ENCODE measurements at places on chromosomes 6 and 20. TPM values are rescaled to one million over a fixed set of nuclear protein-coding genes. Genes with fewer than 3 reads are reported as not detected.

GRCh38 chr6:106563614-106564013 lies 65.7 kb downstream of the RTN4IP1 start:
- no peak for DNase-seq

GRCh38 chr6:116982401-116982800 lies 105.4 kb downstream of the RFX6 start:
- no peak for DNase-seq

The SALL4 gene
- 55.8 TPM for total RNA-seq

DNA sequence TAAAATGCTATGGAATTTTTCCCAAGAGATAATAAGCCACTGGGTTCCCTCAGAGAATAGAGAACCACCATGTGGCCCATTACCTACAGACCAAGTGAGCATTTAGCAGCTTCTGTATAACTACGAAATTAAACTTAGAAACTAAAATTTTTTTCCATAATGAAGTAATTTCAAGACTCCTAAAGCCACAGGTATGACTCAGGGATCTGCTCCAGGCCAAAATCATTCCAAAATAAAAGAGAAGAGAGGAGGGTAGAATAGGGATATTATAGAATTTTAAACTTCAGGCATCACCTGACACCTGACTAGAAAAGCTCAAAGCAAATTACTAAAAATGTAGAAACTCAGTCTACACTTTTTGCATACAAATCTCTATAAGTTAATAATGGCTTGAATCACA lies 108.9 kb upstream of the DST start:
- DNase-seq = no peak

DNA sequence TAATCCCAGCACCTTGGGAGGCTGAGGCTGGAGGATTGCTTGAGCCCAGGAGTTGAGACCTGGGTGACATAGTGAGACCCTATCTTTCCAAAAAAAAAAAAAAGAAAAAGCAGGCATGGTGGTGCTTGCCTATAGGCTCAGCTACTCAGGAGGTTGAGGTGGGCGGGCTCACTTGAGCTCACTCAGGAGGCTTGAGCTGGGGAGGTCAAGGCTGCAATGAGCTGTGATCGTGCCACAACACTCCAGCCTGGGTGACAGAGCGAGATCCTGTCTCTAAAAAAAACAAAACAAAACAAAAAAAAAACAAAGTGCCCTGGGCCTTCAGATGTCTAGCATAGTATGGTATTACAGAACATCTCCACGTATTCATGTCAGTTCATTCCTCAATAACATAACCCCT lies 42.9 kb downstream of the ZFAND3 start:
- no peak for DNase-seq

- peak; percentile 2 for DNase-seq
Measured at GRCh38 chr6:163661272-163661671, 246.8 kb downstream of the QKI start.

DNA sequence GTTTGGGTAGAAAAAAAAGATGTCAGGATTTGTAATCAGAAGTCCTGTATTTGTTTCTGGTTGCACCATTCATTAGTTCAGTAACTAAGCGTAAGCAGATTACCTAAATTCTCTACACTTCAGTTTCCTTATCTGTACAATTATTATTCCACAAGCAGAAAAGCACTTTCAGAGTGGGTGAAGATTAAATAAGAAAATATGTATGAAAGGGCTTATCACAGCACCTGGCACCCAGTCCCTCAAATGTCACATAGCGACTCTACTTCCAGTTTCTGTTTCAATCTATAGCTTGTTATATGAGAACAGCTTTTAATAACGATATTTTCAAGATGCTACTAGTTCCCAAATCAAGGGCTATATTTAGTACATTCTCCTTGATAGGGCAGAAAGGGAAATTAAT lies 31.4 kb downstream of the RGS17 start:
- no peak for DNase-seq

The ZNF451 gene
- total RNA-seq = 23.3 TPM

DNA sequence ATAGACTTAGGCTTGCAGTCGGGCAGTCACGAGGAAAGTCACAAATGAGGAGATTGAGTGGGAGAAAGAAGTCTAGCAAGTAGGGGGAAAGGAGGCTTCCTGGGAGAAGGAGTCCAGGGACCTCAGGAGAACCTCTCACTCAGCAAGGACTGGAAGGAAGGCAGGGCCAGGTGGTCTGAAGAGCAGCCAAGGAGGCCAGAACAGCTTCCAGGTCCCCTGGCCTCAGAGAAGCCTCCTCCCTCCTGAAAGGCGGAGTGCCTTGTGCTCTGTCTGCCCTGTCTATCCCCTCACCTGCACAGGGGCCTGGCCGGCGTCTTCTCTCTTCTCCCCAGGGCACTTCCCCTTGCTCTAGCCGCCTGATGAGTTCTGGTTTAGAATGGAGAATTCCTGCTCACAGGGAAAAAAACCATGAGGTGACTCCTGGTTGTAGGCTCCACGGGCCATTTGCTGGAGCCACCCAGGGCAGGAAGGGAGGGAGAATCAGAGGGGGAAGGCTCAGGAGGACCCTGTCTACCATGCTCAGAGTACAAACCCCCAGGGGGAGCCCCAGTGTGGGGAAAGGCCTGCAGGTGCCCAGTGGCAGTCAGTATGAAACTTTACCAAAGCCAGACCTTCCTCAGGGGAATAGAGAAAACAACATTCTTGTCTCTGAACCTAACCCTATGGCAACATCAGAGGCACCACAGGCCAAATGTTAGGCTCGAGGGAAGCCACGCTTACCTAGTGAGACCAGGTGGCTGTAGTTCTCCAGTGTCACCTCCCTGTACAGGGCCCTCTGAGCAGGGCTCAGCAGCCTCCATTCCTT lies 11.2 kb downstream of the ZNF337 start:
- peak; percentile 65 for DNase-seq

The C6orf47 gene
- total RNA-seq = 12.4 TPM

The NKX2-2 gene
- total RNA-seq = not detected

The WFDC8 gene
- total RNA-seq = not detected

DNA sequence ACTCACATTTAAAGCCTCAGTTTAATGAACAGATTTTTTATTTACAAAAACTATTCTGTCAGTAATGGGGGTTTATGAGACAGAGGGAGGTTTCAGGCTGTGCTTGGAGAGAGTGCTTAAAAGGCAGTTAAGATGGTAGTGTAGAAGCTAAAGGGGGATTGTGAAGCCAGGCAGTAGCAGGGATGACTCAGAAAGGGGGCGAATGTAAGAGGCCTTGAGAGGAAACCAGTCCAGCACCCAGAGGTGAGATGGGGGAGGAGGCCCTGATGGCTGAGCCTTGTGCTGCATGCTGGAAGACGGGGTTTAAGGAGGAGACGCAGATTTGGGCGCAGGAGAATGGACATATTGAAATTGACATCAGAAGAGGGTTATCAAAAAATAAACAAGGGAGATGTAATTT lies 6.6 kb upstream of the SERPINB9 start:
- no peak for DNase-seq

DNA sequence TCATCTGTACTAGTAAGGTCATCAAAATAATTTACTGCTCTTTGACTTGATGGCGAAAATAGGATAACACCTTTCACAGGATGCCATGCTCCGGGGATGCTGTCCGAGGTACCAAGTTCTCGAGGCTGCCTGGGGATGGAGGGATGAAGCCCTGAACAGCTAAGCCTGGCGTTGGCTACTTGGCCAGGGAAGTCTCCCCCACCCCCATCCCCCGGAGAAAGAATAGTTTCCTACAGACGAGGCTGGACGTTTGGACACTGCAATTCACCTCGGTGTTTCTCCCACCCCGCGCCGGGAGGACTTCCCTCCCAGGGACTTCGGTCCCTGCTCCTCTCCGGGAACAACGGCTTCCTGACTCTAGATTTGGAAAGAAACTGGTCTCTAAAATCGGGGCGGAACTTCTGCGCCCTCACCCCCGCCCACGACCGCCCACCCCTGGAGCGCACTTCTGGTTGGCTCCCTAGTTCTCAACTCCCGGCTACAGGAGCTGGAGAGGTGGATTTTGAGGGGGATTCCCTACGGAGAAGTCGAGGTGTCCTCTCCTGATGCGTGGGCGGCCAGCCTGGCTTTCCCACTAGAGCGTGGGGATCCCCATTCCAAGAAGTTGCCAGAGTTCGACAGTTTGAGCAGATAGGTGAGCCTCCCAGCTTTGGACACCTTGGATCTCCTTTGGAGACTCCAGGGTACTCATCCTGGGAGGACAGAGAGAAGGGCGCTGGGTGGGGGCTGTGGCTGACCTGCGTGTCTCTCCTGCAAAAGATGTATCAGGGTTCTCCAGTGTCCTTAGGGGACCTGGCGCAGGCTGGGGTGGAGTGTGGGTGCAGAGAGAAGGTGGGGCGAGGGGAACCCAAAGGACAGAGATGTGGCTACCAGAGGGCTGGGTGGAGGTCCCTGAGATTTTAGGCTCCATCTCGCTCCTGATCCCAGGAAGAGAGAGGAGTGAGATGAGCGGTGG lies 1.1 kb downstream of the PCSK2 start:
- peak; percentile 51 for DNase-seq

DNA sequence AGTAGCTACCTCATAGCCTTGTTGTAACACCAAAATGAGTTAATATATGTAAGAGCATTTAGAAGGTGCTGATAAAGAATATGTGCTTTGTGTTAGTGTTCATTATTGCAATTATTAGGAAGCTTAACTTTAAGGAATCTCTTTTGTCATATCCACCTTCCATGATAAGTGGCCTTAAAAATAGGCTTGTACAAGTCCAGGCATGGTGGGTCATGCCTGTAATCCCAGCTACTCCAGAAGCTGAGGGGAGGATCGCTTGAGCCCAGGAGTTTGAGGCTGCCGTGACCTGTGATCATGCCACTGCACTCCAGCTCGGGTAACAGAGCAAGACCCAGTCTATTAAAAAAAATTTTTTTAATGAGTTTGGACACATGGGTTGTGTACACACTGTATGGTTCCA lies 285.5 kb downstream of the ZFAND3 start:
- no peak for DNase-seq

The GLP1R gene
- total RNA-seq = not detected

DNA sequence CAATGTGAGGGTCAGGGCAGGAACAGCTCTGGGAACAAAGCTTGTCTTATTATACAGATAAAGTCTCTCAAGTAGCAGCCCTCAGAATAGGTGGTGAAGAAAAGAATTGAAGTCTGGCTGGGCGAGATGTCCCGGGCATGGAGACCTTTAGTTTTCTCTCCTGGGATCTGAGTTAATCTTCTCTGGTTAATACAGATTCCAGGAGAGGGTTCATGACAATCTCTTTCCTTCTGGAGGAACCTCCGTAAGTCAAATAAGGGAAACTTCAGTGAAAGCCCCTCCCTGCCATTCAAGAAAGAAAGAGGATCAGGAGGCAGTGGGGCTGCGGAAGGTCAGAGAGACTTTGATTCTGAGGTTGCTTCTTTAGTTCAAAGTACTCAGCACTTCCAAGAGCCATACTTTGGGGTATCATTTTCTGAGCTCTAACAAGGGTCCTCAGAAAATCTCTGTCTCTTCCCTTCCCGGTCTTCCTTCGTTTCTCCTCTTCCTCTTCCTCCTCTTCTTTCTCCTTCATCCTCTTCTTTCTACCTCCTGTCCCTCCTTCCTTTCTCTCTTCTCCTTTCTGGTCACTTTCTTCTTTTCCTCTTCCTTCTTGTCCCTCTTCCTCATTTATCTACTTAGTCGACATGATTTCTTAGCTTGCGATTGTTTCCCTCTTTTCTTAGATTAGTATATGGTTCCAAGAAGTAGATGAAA lies 4.6 kb upstream of the ZNF184 start:
- no peak for DNase-seq

- no peak for DNase-seq
Measured at GRCh38 chr6:43817192-43817591, 47.2 kb downstream of the VEGFA start.

The PREP gene
- 74.3 TPM for total RNA-seq

The TRIM31 gene
- not detected for total RNA-seq

GRCh38 chr6:54717849-54718455 lies 128.6 kb upstream of the FAM83B start:
- peak; percentile 66 for DNase-seq
